ENCODE measurements at places on chromosomes 6 and 20.
A peak's percentile ranks its signal among the peaks of the same experiment; 100 is the strongest.

GRCh38 chr20:47934761-47935160, 149.5 kb upstream of the SULF2 start:
- no peak for DNase-seq

GRCh38 chr6:14464055-14464454, 346.5 kb downstream of the CD83 start:
- DNase-seq = peak; percentile 15

DNA sequence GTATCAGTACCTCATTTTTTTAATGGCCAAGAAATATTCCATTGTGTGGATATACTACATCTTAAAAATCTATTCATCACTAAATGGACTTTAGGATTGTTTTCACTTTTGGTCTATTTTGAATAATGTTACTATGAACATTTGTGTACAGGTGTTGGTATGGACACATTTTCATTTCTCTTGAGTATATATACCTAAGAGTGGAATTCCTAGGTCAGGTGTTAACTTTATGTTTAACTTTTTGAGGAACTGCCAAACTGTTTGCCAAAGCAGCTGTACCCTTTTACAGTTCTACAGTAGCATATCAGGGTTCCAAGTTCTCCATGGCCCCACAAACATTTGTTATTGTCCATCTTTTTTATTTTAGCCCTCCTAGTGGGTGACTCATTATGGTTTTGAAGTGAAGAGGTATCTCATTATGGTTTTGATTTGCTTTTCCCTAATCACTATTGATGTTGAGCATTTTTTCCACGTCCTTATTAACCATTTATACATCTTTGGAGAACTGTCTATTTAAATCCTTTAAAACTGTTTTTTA, 28.2 kb downstream of the DSTN start:
- no peak for DNase-seq

- DNase-seq = no peak
Measured at GRCh38 chr20:62741191-62741691, 32.6 kb downstream of the NTSR1 start.

- no peak for DNase-seq
Measured at GRCh38 chr6:17027441-17027840, 74.4 kb upstream of the STMND1 start.
